ENCODE measurements at places on chromosomes 3 and 15.

DNA sequence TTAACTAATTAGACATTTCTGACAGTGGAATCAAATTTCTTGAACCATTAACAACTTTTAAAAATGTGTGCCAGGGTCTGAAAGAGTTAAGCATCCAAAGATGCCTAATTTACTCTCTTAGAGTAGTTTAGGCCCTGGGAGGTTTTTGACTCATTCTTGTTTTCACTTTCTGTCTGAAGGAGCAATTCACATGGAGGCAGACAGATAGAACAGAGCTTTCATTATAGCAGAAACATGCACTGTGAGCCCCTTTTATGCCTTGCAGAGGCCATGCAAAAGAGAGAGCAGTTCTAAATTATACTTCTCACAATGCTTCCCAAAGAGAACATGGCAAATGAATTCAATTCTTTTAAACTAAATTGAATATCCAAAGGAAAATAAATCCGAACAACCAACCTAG is 554.8 kb downstream of the MFSD1 start:
- no peak for DNase-seq

- DNase-seq, result no peak
These were observed 79.8 kb downstream of the FOXP1 start for GRCh38 chr3:71503525-71504249.

DNA sequence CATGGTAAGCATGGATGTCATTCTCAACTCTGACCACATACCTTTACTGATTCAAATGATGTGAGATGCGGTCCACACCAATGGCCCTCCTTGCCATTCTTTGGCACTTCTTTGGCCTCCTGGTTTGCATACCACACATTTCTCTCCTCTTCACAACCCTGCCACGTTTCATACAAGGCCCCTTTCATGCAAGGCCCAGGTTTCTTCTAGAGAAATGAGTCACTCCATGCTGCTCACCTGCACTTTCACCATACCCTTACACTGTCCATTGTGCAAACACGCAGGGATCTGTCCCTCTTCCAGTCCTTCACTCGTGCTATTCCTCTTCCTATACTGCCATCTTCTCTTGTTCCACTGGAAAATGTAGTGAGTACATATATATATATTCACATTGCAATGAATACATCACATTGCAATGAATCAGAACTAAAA is 24.4 kb upstream of the SLC24A5 start:
- no peak for DNase-seq

GRCh38 chr3:54717506-54717905 is 210.4 kb downstream of the LRTM1 start:
- no peak for DNase-seq
